A549 treated with RU486 at 1 μM for 4 hours (cell line): ENCODE measurements at places on chromosomes 4 and X. TPM values are rescaled to one million over a fixed set of nuclear protein-coding genes. Genes with fewer than 3 reads are reported as not detected.

The TEX11 gene
- total RNA-seq = not detected in 5 replicates

The TMEM255A gene
- 0.06 to 0.14 TPM (median 0.08 TPM) in 5 replicates for total RNA-seq

The SLC6A14 gene
- total RNA-seq = 0.02 TPM in 2 of 5 replicates, not detected in the others

The ZMAT1 gene
- 0.06 TPM in 1 of 5 replicates, not detected in the others for total RNA-seq

The SCRG1 gene
- not detected in 5 replicates for total RNA-seq

The IL3RA gene
- 0.15 to 0.30 TPM (median 0.21 TPM) in 5 replicates for total RNA-seq

The PAGE2B gene
- not detected in 5 replicates for total RNA-seq

The USP17L11 gene
- total RNA-seq = not detected in 5 replicates

The NLRP2B gene
- not detected in 5 replicates for total RNA-seq

The NHS gene
- total RNA-seq = 2.9 to 5.9 TPM (median 5.5 TPM) in 5 replicates

The OCRL gene
- 16.4 to 25.6 TPM (median 23.4 TPM) in 5 replicates for total RNA-seq

The SRPK3 gene
- 0.02 to 0.05 TPM (median 0.02 TPM) in 3 of 5 replicates, not detected in the others for total RNA-seq

The TKTL2 gene
- not detected in 5 replicates for total RNA-seq

The IL13RA1 gene
- 30.3 to 60.9 TPM (median 55.2 TPM) in 5 replicates for total RNA-seq

The RGN gene
- total RNA-seq = not detected in 5 replicates

The BTK gene
- total RNA-seq = 0.08 to 0.37 TPM (median 0.23 TPM) in 5 replicates

The ARAF gene
- total RNA-seq = 43.1 to 63.6 TPM (median 56.2 TPM) in 5 replicates

The MAGEA12 gene
- 0.08 to 0.20 TPM (median 0.13 TPM) in 4 of 5 replicates, not detected in the other for total RNA-seq

The SLC9B1 gene
- total RNA-seq = 0.10 TPM in 1 of 5 replicates, not detected in the others

The SPARCL1 gene
- total RNA-seq = not detected in 5 replicates

The CHRDL1 gene
- 0.02 TPM in 1 of 5 replicates, not detected in the others for total RNA-seq

The MAP3K15 gene
- total RNA-seq = 1.4 to 2.1 TPM (median 1.7 TPM) in 5 replicates

The KLB gene
- total RNA-seq = 0.06 to 0.18 TPM (median 0.13 TPM) in 5 replicates
